Activated T-cell treated with anti-CD3 and anti-CD28 coated beads for 24 hours (primary cell): ENCODE measurements at places on chromosomes 11 and 22.

DNA sequence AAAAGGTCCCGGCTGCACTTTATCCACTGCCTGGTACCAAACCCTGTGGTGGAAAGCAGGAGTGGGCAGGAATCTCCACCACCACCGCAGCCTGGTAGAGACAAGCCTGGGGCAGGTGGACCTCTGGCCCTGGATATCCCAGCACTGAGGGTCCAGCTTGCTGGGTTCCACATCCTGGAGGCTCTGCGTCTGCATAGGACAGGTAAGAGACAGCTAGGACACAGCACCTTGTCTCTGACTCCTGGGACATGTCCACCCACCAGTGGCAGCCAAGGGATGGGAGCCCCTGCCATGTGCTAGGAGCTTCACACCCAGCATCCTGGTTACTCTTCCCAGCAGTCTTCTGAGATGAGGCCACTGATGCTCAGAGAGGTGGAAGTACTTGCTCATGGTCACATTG lies 105.5 kb downstream of the MYO18B start:
- DNase-seq, result no peak

DNA sequence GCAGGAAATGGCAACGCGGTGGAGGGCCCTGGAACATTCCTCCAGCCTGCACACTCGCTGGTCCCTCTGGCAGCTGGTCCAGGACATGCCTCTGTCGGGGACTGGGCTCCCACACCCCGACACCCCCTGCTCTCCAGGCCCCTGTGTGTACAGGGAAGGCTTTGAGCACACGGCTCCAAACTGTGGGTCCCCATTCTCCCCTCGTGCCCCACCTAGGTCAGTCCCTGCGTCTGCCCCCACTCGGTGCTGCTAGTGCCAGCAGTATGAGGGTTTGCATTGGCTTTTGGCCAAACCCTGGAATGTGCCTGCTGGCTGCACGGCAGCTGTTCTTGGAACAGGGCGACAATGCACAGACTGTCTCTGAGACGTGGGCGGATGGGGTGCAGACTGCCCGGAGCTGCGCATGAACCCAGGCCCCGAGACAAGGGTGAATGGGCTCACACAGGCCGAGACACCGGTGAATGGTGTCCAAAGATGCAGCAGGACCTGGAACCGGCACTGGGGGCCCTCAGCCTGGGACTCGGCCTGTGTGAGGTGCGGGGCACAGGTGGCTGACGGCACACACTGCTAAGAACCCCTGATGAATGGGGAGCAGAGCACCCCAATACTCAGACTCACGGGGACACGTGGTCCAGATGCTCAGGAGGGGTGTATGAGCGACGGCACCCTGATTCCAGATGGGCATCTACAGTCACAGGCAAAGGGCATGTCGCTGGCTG lies 7.5 kb upstream of the SYT8 start:
- no peak for DNase-seq

GRCh38 chr11:92667486-92668152 lies 301.8 kb upstream of the MTNR1B start:
- no peak for DNase-seq

GRCh38 chr11:7927635-7928034 lies 3.4 kb downstream of the OR10A6 start:
- DNase-seq, result no peak

- DNase-seq, result no peak
These were observed 98.3 kb downstream of the CELSR1 start for GRCh38 chr22:46439111-46439510.

DNA sequence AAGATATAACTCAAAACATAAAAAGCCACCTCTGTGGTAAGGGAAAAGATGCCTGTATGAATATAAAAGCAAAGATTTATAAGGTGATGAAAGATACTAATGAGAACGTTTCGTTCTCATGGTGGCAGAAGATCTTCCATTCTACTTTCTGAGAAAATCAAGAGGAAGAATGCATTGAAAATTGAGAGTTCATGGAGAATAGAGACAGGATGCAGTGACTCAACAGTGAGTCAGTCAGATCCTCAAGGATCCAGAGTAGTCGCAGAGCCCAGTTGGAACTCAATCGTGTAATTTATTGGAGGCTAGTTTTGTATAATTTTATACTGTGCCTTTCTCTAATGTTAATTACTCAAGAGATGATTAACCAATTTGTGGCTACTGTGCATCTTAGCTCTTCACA lies 73.3 kb downstream of the ENTHD1 start:
- no peak for DNase-seq
